ENCODE measurements at places on chromosomes 12 and 14. TPM values are rescaled to one million over a fixed set of nuclear protein-coding genes. Genes with fewer than 3 reads are reported as not detected.

The KLRK1 gene
- total RNA-seq: 5.2 TPM

The RSRC2 gene
- 73.9 TPM for total RNA-seq

The SOAT2 gene
- total RNA-seq: 0.19 TPM

The FOXA1 gene
- not detected for total RNA-seq

The WIF1 gene
- not detected for total RNA-seq

The KRT73 gene
- not detected for total RNA-seq

The BCL2L14 gene
- total RNA-seq: 2.7 TPM

The PRKAB1 gene
- total RNA-seq: 165 TPM

The TMEM119 gene
- 15.8 TPM for total RNA-seq

The CMAS gene
- 29.2 TPM for total RNA-seq

The HHIPL1 gene
- total RNA-seq: 0.88 TPM

The SPPL3 gene
- 51.9 TPM for total RNA-seq

The TAS2R20 gene
- 4.1 TPM for total RNA-seq

The UBC gene
- total RNA-seq: 1,132 TPM

The TMTC2 gene
- total RNA-seq: 32.9 TPM

The PCED1B gene
- 9.2 TPM for total RNA-seq

The PEBP1 gene
- 321 TPM for total RNA-seq

The NOC4L gene
- total RNA-seq: 20.0 TPM

The SERPINA6 gene
- total RNA-seq: 1.7 TPM

The STYK1 gene
- total RNA-seq: 1.6 TPM

The RD3L gene
- not detected for total RNA-seq

The PLEKHG7 gene
- 1.5 TPM for total RNA-seq

The DNAJC22 gene
- 16.2 TPM for total RNA-seq

The PAH gene
- 8.7 TPM for total RNA-seq

The DBX2 gene
- total RNA-seq: not detected

The NDRG2 gene
- 86.2 TPM for total RNA-seq

The NUAK1 gene
- total RNA-seq: 28.8 TPM

The KLRD1 gene
- 5.5 TPM for total RNA-seq

The E2F7 gene
- total RNA-seq: 0.28 TPM

The SPIC gene
- total RNA-seq: 0.44 TPM

The CLEC2D gene
- 22.4 TPM for total RNA-seq

The TPH2 gene
- total RNA-seq: not detected

The TRIM9 gene
- total RNA-seq: 2.0 TPM

The CDCA3 gene
- 1.3 TPM for total RNA-seq

The DRAM1 gene
- total RNA-seq: 35.8 TPM

The KRT81 gene
- total RNA-seq: not detected

The SLC25A21 gene
- total RNA-seq: 1.4 TPM

The TSHR gene
- 0.98 TPM for total RNA-seq

The MIPOL1 gene
- total RNA-seq: 14.8 TPM

The LRRK2 gene
- total RNA-seq: 110 TPM

The NELL2 gene
- 3.3 TPM for total RNA-seq

The OTOGL gene
- 0.47 TPM for total RNA-seq

The PTCSC3 gene
- total RNA-seq: not detected

The IL26 gene
- not detected for total RNA-seq

The RERG gene
- 44.7 TPM for total RNA-seq

The MAP3K9 gene
- total RNA-seq: 8.3 TPM

The SIX6 gene
- not detected for total RNA-seq

The SERPINA12 gene
- not detected for total RNA-seq

The OLR1 gene
- 6.7 TPM for total RNA-seq

The ERP27 gene
- total RNA-seq: 11.0 TPM

The IFI27L1 gene
- 22.5 TPM for total RNA-seq
